ENCODE measurements at places on chromosomes 5 and 9.

DNA sequence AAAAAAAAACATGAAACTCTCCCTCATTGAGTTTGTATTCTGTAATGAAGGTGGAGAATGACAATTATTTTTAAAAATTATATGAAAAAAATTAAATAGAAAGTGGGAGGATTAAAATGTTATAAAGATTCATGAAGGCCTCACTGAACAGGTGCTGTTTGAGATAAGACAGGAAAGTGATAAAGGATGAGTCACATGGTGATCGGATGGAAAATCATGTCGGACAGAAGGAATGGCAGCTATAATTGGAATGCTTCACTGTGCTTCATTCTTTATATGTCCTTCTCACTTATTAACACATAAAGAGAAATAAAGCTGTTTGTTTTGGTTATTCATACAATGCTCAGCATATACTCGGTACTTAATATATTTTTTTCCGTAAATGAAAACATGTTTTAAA, 464.5 kb upstream of the RGMB start:
- no peak for DNase-seq

GRCh38 chr9:128684325-128685199, 4.5 kb upstream of the SET start:
- peak; percentile 85 for DNase-seq

GRCh38 chr5:67222243-67223025, 25.8 kb upstream of the CD180 start:
- no peak for DNase-seq

GRCh38 chr5:119743927-119744326, 114.6 kb downstream of the FAM170A start:
- no peak for DNase-seq

DNA sequence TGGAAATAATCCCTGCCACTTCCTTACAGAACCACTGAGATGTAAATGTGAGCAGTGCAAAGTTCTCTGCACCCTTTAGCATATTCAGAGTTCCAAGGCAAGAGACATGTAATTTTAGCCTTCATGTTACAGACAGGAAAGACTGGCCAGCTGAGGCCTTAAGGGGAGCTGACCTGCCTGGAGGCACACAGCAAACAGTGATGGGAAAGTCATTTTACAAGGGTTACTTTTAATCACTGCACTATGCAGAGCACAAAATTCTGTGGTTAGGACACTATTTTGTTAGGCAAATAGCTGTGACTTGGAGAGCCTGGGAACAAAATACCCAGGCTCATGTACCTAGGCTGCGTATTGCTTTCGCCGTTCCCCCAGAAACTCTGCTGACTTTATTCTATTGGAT, 30.2 kb upstream of the TNIP1 start:
- DNase-seq = no peak

DNA sequence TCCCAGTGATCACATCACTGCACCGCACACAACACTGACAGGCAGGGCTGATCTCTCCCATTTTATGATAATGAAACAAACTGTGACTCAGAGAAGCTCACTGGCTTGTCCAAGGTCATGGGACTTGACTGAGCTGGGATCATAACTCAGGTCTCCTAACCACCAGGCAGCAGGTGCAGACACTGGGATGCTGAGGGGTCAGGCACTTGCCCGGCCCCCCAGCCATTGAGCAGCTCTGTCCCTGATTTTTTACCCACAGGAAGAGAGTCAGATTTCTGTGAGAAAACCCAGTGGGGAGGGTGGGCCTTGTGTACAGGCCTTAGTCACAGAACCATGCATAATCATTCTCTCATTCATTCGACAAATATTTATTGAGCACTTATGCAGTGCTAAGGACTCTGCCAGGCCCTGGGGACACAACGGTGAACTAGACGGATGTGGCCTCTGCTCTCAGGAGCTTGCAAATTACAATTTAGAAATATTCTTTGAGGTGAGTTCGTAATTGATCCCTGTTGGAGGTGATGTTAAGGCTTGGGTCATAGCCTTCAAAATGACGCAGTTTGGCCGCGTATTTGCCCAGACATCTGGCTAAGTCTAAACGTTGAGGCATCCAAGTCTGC, 54.5 kb upstream of the TGFBR1 start:
- DNase-seq = no peak
